ENCODE measurements at places on chromosomes 7 and 10.

- DNase-seq = no peak
These were observed 187.5 kb downstream of the WDR37 start for GRCh38 chr10:1243486-1244234.

- no peak for DNase-seq
These were observed 41.7 kb downstream of the TNPO3 start for GRCh38 chr7:129013048-129013724.

DNA sequence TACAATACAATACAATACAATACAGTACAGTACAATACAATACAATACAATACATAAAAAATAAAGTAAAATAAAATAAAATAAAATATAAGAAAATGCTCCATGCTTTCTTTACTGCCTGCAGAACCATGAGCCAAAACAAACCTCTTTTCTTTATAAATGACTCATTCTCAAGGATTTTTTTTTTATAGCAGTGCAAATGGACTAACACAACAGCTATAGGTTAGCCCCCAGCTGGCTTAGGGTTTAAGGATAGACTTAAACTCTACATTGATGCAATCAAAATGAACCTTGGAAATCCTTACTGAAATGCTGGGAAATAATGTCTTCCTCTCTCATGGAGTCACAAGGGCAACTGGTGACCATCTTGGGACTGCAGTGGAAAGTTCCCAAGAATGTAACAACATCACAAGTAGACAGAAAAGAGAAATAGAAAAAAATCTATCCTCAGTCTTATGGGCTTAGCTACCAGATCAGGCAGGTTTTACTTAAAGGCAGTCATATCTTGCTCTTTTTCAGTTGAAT is 348.9 kb downstream of the ARL4A start:
- DNase-seq = no peak

GRCh38 chr7:151388007-151388297 is 21.9 kb downstream of the WDR86 start:
- no peak for DNase-seq

GRCh38 chr7:154886591-154886990 is 116.3 kb downstream of the PAXIP1 start:
- no peak for DNase-seq

- DNase-seq = no peak
These were observed 1.0 kb downstream of the FAM107B start for GRCh38 chr10:14773551-14774213.

GRCh38 chr10:96096958-96097357 is 33.1 kb upstream of the ZNF518A start:
- no peak for DNase-seq

DNA sequence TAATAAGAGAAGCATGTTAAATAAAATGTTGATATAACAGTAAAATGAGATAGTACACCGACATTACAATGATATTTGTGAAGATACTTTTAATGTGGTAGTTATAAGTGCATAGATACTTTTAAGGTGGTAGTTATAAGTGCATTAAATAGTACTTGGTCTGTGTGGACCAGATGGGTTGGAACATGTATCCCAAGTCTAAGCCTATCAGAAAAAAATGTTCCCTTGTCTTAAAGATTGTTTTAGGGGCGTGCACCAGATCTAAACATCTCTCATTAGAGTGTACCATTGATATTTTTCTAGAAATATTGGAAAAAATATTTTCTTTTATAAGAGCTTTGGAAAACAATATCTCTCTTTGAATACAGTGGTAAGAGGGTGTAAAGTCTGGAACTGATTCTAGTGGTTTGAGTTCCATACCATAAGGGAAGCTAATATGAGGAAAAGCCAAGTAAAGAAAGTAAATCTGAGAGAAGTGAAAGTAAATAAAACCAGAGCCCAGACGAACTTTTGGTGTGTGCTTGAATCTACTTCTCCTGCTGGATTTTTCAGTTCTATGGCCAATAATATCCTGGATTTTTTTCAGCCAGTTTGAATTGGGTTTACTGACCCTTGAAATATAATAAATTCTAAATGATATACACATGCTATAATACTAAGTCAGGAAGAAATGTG is 175.3 kb downstream of the MBL2 start:
- no peak for DNase-seq

- no peak for DNase-seq
These were observed 204.4 kb downstream of the CXCL12 start for GRCh38 chr10:44180321-44181168.

- DNase-seq = no peak
These were observed 40.7 kb downstream of the RSBN1L start for GRCh38 chr7:77736991-77737390.

DNA sequence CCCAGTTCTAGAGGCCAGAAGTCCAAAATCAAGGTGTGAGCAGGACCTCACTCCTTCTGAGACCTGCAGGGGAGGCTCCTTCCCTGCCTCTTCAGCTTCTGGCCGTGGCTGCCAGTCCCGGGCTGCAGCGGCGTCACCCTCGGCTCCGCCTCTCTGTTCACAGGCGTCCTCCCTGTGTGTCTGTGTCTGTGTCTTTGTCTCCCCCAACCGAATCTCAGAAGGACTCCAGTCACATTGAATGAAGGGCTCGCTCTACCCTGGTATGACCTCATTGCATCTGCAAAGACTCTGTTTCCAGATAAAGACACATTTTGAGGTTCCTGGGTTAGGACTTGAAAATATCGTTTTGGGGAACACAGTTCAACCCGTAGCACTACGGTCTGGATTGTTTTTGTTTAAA is 33.1 kb upstream of the GALNT11 start:
- no peak for DNase-seq

DNA sequence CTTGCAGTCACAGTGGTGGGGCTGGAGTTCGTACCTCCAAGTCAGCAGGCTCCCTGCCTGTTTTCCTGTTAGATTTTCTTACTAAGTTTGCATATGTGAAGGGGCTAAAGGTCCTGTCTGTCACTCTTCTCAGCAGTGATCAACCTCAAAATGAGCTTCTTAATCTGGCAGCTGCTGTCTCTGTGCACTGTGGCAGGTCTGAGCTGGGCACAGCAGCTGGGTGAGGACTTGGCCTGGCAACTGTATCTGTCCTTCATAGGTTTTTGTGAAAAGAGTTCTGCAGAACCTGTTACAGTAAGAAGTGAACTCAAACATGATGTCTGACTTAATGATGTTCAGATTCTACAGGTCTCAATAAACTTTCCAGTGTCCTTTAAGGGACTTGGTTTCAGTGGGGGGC is 31.3 kb upstream of the GJD4 start:
- DNase-seq = no peak

GRCh38 chr10:101336382-101336781 is 17.6 kb upstream of the BTRC start:
- no peak for DNase-seq

GRCh38 chr7:99955247-99955646 is 20.6 kb downstream of the AZGP1 start:
- DNase-seq = no peak

DNA sequence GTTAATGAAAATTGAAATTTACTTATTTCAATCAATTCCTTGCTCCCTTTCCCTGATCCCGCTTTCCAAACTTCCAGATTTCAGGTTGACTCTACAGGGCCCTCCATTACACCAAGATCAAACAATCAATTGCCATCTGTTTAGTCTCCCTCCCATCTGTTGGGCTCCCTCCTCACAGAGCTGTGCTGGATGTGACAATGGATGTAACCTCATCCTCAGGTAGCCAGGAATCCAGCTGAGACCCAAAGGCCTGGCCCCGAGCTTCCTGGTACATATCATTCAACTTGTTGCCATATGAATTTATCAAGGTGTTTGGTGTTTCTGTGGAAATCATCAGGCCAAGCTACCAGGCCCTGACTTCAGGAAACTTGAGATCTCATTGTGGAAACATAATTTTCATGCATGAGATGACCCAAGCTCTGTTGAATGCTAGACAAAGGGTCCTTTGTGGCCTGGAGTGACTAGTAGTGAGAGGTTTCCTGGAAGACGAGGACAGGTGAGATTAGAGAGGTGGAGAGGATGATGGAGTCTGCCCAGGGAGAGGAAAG is 148.6 kb upstream of the PDE1C start:
- no peak for DNase-seq

DNA sequence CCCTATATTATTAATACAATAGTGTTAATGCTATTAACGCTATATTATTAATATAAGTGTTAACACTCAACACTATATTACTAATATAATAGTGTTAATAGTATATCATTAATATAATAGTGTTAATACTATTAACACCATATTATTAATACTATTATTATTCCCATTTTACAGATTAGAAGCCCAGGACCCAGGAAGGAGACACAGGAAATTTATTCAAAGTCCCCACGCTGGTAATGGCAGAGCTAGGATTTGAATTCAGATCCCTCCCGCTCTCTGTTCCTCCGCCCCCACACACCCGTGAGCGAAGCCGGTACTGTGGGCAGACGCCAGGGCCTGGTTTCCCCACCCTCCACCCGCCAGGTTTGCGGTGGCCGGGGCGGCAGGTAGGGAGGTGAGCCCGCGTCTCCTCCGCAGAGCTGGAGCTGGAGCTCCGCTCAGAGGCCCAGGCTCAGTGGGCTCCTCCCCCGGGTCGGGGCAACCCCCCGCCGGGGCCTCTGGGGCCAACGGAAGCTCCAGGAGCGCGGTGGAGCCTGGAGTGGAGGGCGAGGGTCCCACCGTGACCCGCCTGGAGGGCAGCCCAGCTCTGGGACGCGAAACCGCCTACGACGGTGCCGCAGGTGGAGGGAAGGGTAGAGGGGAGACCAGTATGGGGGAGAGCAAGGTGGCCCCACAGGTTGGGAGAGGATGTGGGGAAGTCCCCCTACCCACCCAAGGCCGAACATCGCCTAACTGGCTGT is at the start of gene TMEM225B:
Gene TMEM225B (plus strand): TSS at position 506 of the 740 bp plus-strand sequence. CDS start 6,122 bp downstream, outside the sequence.
- DNase-seq = no peak
